Activated naive CD4-positive, alpha-beta T cell treated with anti-CD3 and anti-CD28 coated beads, Interleukin-2, amount 50 U/mL, for 72 hours (primary cell): ENCODE measurements at places on chromosomes 5 and 9. TPM values are rescaled to one million over a fixed set of nuclear protein-coding genes. Genes with fewer than 3 reads are reported as not detected.

DNA sequence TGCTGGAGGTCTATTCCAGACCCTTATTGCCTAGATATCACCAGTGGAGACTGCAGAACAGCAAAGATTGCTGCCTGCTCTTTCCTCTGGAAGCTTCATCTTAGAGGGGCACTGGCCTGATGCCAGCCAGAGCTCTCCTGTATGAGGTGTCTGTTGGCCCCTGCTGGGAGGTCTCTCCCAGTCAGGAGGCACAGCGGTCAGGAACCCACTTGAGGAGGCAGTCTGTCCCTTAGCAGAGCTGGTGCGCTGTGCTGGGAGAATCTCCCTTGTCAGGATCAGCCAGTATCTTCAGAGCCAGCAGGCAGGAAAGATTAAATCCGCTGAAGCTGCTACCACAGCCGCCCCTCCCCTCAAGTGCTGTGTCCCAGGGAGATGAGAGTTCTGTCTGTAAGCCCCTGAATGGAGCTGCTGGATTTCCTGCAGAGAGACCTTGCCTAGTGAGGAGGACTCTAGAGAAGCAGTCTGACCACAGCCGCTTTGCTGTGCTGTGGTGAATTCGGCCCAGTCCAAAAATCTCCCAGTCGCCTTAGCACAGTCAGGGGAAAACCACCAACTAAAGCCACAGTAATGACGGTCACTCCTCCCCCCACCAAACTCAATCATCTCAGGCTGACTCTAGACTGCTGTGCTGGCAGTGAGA lies 124.1 kb downstream of the JAKMIP2 start:
- no peak for DNase-seq

DNA sequence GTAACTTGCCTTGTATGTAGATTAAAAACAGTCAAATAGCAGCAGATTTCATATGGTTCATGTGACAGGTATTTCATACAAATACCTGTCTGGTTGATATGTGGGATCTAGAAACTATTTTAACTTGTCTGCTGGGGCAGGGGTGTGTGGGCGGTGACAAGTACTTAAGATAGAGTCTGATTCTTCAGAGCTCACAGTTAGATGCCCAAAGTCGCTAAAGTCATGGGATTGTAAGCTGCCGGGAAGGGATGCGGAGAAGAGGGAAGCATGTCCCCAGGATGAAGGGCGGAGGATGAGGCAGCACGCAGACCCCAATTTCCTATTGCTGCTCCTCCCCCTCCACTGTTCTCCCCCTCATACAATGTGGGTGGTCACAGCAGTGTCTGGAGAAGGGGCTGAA lies 13.3 kb downstream of the ANXA6 start:
- DNase-seq: no peak

Gene GRXCR2
- not detected for total RNA-seq

Gene TMC1
- not detected for total RNA-seq

Gene TMEFF1
- 0.91 TPM for total RNA-seq

Gene SH3TC2
- total RNA-seq: not detected
